ENCODE measurements at places on chromosomes 12 and 14. TPM values are rescaled to one million over a fixed set of nuclear protein-coding genes. Genes with fewer than 3 reads are reported as not detected.
A peak's percentile ranks its signal among the peaks of the same experiment; 100 is the strongest.

- H3K27ac ChIP-seq = peak overlapping the region; percentile 24
- no peak overlapping the region for H3K4me3 ChIP-seq
- DNase-seq = no peak
- no peaks in the 10 kb centered on the region for H3K27me3 ChIP-seq
- no peaks in the 10 kb centered on the region for H3K36me3 ChIP-seq
Measured at GRCh38 chr14:77989441-77989991, 180.7 kb upstream of the NRXN3 start.

The MYF5 gene
- not detected for total RNA-seq

GRCh38 chr14:36829547-36829946, 167.9 kb downstream of the PAX9 start:
- no peaks in the 10 kb centered on the region for H3K4me1 ChIP-seq
- H3K27ac ChIP-seq = no peak overlapping the region
- H3K36me3 ChIP-seq = no peaks in the 10 kb centered on the region
- H3K4me3 ChIP-seq = no peak overlapping the region
- no peaks in the 10 kb centered on the region for H3K27me3 ChIP-seq

DNA sequence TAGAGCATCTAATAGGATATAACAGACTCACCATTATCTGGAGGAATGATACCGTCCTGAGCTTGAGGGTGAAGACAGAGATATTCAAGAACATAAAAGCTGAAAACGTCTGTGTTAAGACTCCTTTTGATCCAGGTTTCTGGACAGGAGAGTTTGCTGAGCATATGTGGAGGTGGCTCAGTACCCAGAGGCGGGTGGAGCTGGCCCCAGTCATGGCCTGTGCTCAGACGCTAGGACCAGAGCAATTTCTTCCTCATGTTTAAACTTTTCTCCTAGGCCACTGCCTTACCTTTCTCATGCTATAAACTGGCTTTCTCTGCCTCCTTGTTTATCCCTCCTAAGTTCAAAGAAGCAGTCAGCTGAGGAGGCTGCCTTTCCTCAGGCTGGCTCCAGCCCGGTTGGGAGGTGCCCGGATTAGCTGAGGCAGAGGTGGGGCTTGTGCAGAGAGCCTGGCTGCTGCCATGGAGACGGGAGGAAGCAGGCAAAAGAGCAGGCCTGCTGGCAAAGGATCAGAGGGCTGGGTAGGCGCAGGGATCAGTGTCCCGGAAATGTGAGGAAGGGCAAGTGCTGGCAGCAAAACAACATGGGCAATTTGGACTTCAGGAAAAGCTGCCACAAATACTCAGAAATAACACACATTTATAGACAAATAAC, 13.7 kb downstream of the COA8 start:
- H3K4me3 ChIP-seq = no peak overlapping the region
- no peaks in the 10 kb centered on the region for H3K27me3 ChIP-seq
- H3K4me1 ChIP-seq = peaks cover 11% of the 10 kb centered on the region
- peaks cover 40% of the 10 kb centered on the region for H3K36me3 ChIP-seq
- peak; percentile 96 for DNase-seq

- H3K4me1 ChIP-seq = peaks cover 37% of the 10 kb centered on the region
- no peak overlapping the region for H3K27ac ChIP-seq
- no peak for DNase-seq
- no peaks in the 10 kb centered on the region for H3K36me3 ChIP-seq
Measured at GRCh38 chr12:11769723-11770514, 120.4 kb downstream of the ETV6 start.

DNA sequence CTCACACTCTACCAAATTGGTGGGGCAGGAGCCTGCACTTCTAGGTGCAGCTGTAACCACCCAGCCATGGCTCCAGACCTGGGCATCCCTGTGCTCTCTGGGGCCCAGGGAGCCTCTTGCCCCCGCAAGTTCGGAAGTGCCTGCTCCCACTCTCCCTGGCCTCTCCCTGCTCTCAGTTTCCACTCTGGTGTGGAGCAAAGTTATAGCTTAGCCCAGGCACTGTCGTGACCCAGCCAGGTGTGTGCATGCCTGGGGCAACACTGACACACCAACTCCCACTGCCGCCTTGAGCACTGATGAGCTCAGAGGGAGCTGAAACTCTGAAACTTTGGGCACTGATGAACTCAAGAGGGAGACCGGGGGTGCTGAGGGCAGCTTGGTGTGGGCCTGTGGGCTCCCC, 8.7 kb upstream of the FBXO33 start:
- peak; percentile 22 for DNase-seq
- no peaks in the 10 kb centered on the region for H3K27me3 ChIP-seq
- no peaks in the 10 kb centered on the region for H3K36me3 ChIP-seq
- no peaks in the 10 kb centered on the region for H3K4me1 ChIP-seq
- no peak overlapping the region for H3K27ac ChIP-seq

The GALNT16 gene
- 4.1 TPM for total RNA-seq

DNA sequence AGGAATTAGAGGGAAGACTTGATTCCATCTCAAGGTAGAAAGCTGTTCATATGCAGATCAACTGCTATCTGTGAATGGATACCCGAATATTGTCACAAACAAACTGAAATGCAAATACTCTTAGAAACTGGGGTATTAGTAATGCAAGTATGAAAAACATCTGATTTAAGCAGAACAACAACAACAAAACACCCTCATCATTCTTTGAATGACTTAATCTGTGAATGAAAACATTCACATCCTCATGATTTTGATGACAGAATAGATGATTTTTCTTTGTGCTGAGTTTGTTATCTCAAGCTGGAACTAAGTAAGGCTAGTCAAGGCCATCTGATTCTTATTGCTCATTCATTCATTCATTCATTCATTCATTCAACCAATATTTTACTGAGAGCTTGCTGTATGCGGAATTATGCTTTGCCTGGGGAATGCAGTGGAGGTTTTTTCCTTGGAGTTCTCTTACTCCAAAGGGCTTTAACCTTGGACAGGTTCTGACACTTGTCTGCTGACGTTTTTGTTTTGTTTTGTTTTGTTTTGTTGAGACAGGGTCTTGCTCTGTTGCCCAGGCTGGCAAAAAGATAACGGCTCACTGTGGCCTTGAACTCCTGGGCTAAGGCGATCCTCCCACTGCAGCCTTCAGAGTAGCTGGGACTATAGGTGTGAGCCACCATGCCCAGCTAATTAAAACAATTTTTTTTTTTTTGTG, 23.3 kb downstream of the OR10G3 start:
- no peak overlapping the region for H3K27ac ChIP-seq
- H3K4me1 ChIP-seq = peaks cover 9% of the 10 kb centered on the region
- H3K4me3 ChIP-seq = no peak overlapping the region

DNA sequence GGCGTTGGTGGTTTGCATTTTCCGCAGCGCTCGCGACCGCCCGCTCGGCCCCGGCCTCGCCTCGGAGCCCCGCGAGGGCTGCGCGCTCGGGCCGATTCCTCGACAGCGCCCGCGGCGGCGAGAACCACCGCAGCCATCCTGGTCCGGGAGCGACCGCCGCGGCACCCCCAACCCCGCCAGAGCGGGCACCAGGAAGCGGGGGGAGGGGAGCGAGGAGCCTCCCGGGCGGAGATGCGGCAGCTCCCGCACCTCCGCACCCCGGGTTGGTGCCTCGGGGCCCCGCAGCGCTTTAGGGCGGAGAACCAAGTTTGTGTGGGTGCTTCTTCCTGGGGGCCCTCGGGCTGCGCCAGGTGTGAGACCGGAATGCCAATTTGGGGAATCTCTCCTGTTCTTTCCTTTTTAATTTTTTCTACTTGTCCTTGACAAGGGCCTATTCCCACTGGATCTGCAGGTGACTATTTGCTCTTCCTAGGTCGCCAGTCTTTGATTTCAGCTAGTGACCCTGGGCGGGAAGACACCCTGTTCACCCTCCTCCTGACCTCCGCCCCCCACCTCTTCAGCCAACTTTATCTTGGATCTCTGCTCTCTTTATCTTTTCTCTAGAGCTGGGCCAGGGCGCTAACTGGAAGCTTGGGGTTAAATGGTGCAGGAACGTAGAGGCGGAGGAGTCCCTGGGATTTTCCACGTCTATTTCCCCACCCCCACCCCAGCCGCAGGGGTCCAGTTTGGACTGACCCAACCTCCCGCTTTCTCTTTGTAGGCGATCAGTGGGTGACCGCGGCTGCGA, at the start of gene SOCS2:
SOCS2 (plus strand) TSS at position 751 of the 787 bp plus-strand sequence. CDS start 223 bp downstream, outside the sequence.
- H3K4me1 ChIP-seq = peaks cover 11% of the 10 kb centered on the region
- H3K4me3 ChIP-seq = peak within 1 kb of the TSS; percentile 91
- DNase-seq = peak; percentile 77

DNA sequence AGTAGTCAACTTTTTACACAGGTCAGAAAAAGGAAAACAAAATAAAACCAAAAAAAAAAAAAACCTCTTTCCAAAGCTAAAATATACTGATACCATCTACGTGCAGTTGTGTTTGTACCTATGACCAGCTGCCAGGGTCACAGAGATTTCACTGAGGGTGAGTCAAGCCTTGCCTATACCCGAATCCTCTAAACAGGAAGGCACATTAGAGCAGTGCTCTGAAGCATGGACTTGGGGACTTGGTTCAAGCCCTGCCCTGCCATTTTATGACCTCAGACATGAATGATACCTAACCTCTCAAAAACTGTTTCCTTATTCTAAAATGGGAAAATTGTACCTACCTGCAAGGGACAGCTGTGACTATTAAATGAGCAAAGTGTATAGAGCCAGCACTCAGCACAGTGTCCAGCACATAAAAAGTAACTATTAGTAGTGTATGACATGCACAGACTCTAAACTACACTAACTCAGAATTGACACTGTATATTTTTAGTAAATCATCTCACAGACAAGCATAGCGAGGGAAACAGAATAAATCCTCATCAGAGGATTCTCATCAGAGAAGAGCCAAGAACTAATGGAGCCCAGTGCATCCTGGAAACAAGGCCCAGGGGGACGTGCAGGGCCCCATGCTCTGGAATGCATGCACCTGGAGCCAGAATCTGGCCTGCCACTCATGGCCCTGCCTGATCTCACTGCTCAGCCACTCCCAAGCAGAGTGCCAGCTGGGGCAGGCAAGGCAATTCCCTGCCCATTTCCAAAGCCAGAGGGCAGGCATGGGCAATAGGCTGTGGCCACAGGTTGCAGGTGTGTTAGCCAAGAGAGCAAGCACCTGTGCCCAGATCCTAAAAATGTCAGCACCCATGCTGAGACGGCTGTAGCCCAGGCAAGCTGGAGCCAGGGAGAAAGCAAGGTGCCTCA, 57.0 kb downstream of the NT5DC3 start:
- H3K36me3 ChIP-seq = peaks cover 37% of the 10 kb centered on the region
- H3K4me3 ChIP-seq = no peak overlapping the region
- no peak overlapping the region for H3K27ac ChIP-seq
- peaks cover 10% of the 10 kb centered on the region for H3K4me1 ChIP-seq
- no peaks in the 10 kb centered on the region for H3K27me3 ChIP-seq

- H3K27ac ChIP-seq = peak overlapping the region; percentile 64
- peaks cover 16% of the 10 kb centered on the region for H3K4me1 ChIP-seq
- no peaks in the 10 kb centered on the region for H3K36me3 ChIP-seq
- no peak overlapping the region for H3K4me3 ChIP-seq
- no peak for DNase-seq
Measured at GRCh38 chr14:39491134-39491571, 58.9 kb upstream of the FBXO33 start.

DNA sequence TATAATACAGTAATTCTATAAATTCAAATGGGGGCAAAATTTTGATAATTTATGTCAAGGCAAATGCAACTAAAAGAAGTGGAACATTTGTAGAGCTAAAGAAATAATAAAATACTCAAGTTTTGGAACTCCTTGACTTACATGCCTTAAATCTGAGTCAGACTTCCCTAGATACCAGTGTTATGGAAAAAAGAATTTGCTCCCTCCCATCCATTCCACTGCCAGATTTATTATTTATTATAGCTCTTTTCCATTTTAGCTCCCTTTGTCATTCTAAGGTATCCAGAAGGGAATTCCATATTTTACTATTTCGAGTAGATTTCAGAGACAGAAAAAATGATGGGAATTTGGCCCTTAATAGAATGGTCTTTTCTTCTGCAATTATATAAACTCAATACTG, 44.0 kb downstream of the RHOJ start:
- H3K4me1 ChIP-seq = peaks cover 7% of the 10 kb centered on the region
- H3K36me3 ChIP-seq = no peaks in the 10 kb centered on the region
- DNase-seq = peak; percentile 1

The LRP1-AS gene
- total RNA-seq = not detected

DNA sequence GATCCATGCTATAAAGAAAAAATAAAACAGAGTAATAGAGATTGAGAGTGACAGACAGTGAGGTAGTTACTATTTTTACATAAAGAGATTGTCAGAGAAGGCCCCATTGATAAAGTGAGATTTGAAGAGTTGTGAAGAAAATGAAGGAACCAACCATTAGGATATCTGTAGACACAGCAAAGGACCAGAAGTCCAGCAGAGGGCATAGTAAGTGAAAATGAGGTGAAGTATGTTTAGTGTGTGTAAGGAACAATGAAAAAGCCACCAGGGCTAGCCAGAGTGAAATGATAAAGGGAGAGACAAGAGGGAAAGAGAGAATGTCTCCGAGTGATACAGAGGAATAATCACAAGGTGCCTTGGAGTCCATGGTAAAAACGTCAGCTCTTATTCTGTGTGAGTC, 411.0 kb downstream of the NELL2 start:
- no peaks in the 10 kb centered on the region for H3K4me1 ChIP-seq
- no peaks in the 10 kb centered on the region for H3K36me3 ChIP-seq
- DNase-seq = no peak
- no peaks in the 10 kb centered on the region for H3K27me3 ChIP-seq
- no peak overlapping the region for H3K4me3 ChIP-seq

DNA sequence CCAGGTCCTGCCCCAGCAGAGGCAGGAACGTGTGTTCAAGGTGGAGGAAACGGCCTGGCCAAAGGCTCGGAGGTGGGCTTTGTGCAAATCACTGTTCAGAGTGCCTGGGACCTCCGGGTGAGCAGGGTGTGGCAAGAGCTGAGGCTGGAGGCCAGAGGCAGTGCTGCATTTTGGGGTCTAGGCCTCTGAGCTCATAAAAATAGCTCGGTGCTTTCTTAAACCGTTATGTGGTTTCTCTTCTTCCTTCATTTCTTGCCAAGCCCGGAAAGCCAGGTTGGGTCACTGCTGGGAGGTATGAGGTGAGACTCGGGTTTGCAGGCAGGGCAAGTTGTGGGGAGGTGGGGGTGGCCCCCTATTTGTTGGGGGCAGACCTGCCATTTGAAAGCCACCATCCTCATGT, 178.8 kb upstream of the MYL2 start:
- H3K27me3 ChIP-seq = peaks cover 13% of the 10 kb centered on the region
- H3K27ac ChIP-seq = no peak overlapping the region
- no peak overlapping the region for H3K4me3 ChIP-seq
- H3K4me1 ChIP-seq = no peaks in the 10 kb centered on the region

DNA sequence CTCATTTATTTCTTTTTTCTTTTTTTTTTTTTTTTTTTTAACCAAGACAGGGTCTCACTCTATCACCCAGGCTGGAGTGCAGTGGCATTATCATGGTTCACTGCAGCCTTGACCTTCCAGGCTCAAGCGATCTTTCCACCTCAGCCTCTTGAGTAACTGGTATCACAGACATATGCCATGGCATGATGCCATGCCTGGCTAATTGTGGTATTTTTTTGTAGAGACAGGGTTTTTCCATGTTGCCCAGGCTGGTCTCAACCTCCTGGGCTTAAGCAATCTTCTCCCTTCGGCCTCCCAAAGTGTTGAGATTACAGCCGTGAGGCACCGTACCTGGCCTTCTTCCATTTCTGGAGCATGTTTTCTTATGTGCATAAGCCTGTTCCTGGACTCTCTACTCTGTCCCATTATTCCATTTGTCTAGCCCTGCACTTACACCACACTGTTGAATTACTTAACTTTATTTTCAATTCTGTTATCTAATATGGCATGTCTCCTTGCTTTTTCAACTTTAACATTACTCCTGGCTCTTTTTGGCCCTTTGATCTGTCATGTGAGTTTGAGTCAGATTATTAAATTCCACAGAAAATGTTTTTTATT, 47.9 kb upstream of the PTGDR start:
- no peak for DNase-seq
- no peaks in the 10 kb centered on the region for H3K36me3 ChIP-seq
- H3K27me3 ChIP-seq = peaks cover 3% of the 10 kb centered on the region
- H3K4me1 ChIP-seq = no peaks in the 10 kb centered on the region
- H3K27ac ChIP-seq = no peak overlapping the region
- no peak overlapping the region for H3K4me3 ChIP-seq
